Naive B cell (primary cell): ENCODE measurements at places on chromosomes 3 and 15.

DNA sequence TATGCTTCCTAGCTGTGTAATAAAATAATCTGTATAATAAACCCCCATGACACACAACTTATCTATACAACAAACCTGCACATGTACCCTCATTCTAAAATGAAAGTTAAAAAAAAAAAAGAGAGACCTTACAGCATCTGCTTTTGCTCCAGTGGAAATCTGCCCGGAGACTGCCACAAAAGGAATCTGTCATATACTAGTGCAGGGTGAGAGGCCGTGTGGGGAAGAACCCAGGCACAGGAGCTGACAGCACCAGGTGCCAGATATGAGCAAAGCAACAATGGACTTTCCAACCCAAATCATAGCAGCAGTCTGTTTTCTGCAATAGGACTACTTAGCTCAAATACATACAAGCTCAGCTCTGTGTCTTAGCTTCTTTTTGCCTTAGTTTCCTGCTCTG is 346.5 kb downstream of the ROBO1 start:
- no peak for DNase-seq

- no peak for DNase-seq
Measured at GRCh38 chr3:53357458-53357857, 10.1 kb upstream of the DCP1A start.

GRCh38 chr3:188646592-188646991 is 492.6 kb downstream of the LPP start:
- DNase-seq: no peak

DNA sequence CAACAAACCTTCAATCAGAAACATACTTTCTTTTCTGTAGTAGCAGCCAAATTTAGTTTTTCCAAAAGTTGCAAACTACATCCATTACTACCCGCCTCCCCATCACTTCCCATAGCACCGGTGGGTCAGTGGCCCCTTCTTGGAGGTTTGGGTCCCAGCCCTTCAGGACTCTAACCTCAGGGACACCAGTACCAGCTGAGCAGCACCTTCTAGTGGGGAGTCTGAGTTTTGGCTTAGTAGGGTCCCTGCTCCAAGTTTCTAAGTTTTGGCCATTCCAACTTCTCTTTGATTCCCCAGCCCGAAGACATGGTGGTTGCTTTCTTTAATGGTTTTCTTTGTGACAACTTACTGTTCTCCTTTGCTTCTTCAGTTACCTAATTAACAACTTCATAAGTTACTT is 160.6 kb downstream of the ECT2 start:
- DNase-seq: no peak

DNA sequence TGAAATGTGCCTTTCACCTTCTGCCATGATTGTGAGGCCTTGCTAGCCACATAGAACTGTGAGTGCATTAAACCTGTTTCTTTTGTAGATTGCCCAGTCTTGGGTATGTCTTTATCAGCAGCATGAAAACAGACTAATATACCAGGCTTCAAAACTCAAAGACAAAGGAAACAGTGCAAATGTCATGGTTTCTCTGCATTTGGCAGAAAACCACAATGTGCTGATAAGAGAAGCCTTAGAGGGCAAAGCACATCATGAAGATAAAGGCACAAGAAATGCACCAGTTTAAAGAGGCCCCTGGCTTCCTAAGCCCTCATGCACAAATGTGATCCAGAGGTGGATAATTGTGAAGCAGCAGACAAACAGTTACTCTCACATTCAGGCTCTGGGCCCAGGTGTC is 259.2 kb downstream of the CPNE4 start:
- DNase-seq: no peak

- DNase-seq: peak; percentile 52
Measured at GRCh38 chr3:52291508-52292181, 4.0 kb downstream of the GLYCTK start.

GRCh38 chr3:33808559-33808958 is 10.1 kb downstream of the PDCD6IP start:
- DNase-seq: no peak

GRCh38 chr3:82001276-82001923 is 240.0 kb upstream of the GBE1 start:
- DNase-seq: no peak

DNA sequence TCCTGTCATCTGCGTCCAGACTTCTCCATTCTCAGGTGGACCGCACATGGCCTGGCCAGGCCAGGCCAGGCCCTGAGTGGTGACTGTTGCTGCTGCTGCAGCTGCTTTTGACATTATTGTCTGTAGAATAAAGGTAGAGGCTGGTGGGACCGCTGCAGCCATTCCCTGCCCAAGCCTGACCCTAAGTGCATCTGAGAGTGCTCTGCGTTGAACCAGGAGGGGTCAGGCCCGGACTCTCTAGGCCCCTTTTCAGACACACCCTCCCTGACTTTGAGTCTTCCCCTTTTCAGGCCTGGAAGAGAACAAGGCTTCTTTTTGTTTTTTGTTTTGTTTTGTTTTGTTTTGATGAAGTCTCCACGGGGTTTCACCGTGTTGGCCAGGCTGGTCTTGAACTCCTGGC is 54.6 kb upstream of the FLNB start:
- no peak for DNase-seq

GRCh38 chr15:66882251-66883020 is 180.4 kb downstream of the SMAD6 start:
- no peak for DNase-seq

GRCh38 chr15:20280933-20281463 is 260.6 kb downstream of the GOLGA6L6 start:
- DNase-seq: no peak

DNA sequence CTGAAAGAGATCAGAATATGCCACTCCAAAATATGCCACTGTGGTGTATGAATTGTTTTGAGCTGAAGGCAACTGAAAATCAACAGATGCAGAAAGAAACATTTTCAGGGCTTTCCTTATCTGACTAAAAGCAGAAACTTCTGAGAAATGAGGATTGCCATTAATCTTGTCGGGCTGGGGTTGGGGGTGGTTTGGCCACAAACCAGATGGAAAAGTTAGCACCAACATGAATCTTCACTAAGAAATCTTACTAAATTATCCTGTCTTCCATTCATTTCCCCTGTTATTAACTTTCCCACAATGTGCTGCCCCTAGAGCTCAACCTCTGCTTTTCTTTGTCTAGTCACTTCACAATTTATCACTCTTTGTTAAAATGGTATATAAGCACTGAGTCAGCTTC is 229.9 kb upstream of the GADL1 start:
- no peak for DNase-seq

DNA sequence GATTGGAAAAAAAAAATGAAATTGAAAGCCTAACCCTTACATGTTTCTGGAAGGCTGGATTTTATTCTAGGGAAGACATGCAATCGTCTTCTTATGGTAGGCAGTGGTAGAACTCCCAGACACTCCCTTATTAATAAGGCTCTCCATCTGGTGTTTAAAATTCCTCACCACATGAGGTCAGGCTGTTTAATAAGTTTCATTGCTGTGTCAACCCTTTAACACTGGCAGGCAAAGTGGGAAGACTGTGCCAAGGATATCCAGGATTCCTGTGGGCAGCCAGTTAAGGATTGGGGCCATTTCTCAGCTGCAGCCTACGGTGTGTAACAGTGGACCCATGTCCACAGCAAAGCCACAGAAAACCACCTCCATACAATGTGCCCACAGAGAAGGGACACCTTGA is 225.5 kb upstream of the CHRM5 start:
- no peak for DNase-seq

GRCh38 chr3:39519103-39519502 is 51.6 kb downstream of the MOBP start:
- no peak for DNase-seq

DNA sequence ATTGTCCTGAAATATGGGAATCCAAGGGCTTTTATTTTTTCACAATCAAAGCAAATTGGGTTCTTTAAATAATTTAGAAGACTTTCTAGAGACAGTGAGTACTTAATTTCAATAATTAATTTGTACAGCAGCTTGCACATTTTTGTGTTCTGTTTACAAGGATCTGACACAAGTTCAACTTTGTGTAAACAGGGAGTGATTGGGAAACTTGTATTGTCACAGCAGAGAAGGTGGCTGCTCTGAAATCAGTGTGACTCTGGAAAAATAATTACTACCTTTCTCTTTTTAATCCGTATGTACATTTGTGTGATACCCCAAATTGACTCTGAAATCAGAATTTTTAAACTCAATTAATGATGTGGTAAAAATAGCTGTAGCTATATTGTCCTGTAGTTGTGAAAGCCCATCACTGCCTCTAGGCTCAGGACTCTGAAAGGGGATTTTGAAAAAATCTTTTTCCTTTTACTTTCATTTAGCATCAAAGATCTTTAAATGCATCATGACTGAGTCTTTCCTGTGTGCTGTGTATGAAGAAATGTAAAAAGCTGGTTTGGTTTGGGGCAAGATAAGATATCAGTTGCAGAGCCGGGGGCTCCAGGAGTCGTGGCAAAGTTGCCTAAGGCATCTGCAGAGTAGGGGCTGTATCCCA is 45.1 kb downstream of the MFSD1 start:
- DNase-seq: no peak

- DNase-seq: no peak
Measured at GRCh38 chr3:126394179-126394976, at the start of gene CFAP100. CFAP100 (plus strand) TSS chr3:126394909; CDS start chr3:126396001, 1,092 bp downstream.

DNA sequence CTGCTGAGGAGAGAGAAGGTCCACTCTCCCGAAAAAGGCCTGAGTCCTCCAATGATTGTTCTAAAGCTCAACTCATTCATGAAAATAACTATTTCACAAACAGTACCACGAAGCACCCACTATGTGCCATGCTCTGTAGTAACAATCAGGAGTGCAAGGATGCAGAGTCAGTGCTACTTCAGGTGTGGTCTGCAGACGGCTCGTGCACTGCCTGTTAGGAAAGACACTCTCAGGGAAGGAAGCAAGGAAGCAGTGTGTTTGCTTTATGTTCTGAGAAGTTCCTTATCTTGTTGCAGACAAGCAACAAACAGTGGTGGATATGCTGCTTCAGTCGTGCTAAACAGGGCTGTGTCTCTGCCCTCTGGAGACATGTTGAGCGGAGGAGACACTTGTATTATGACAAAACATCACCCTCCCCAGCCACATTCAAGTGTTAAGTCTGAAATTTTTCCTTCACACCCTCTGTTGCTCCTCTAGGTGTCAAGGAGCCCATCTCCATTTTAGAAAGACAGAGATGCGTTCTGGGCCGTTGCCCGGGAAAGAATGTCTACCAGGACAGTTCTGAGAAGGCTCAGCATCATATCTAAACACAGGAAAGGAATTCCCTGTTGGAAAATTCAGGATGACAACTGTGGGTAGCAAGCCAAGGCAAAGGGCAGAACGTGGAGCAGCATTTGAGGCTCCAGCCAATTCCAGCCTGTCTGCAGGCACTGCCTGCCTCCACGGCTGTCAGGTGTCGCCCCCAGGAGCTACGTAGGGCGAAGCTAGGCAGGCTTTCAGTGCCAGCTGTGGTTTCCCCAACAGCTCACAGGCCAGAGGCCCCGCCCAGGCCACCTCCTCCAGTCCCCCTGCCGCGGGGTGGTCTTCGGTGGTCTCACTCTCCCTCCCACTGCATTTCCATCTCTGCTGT is 13.4 kb upstream of the ATP10A start:
- DNase-seq: no peak

DNA sequence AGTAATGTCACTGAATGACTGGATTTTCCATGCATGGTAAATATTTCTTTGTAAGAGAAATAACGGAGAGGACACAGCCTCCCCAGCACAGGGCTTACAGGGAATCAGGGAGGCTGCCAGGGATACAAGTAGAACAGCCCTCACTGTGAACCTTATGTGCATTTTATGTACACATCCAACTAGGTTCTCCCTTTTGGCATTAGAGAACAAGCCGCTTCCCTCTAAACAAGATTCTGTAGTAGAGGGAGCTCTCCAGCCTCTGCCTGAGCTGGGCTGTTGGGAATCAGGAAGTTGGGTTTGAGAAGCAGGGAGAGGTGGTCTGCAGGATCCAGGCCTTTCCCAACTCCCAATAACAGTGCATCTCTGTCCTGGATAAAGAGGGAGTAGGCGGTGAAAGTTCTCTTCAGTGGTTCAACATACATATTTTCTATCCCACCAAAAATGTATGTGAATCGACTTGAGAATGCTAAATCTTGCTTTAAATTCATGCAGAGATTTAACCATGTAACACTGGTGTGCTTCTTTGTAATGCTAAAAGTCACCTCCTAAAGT is 83.7 kb downstream of the ARNT2 start:
- no peak for DNase-seq

DNA sequence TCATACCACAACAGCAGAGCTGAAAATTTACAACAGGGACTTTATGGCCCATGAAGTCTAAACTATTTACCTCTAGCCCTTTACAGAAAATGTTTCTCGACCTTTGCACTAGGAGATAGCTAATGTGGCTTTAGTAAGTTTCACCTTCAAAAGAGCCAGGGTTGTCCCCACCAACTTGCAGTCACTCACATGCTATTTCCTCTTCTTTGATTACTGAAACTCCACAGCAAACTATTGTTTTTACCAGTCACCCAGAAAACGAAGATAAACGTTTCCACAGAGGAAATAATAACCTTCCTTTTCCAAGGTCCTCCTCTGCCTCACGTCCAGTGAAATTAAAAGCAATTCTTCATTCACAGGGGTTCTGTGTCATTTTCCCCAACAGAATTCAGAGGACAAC is 48.2 kb downstream of the WWTR1 start:
- no peak for DNase-seq

- DNase-seq: peak; percentile 64
Measured at GRCh38 chr3:46998121-46998851, 18.8 kb downstream of the NBEAL2 start.

DNA sequence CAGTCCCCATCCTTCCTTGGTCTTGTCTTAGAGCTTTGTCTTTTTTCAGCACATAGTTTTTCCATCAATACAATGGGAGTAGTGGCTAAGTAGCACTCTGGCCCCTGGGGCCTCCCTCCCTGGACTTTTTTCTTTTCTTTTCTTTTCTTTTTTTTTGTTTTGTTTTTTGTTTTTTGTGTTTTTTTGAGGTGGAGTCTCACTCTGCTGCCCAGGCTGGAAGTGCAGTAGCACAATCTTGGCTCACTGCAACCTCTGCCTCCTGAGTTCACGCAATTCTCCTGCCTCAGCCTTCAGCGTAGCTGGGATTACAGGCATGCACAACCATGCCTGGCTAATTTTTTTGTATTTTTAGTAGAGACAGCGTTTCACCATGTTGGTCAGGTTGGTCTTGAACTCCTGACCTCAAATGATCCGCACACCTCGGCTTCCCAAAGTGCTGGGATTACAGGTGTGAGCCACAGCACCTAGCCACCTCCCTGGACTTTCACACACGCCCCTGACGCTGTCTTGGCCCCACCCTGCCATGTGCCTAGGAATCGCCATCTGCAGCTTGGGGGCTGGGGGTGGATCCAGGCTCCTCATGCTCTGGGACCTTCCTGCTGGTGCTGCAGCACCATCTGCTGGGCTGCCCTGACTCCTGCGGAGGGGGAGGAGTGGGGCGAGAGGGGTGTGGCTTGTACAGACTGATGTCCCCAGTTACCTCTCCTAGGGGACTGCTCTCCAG is 2.8 kb downstream of the C15orf39 start:
- peak; percentile 84 for DNase-seq

- no peak for DNase-seq
Measured at GRCh38 chr3:156356537-156357363, 198.2 kb downstream of the SSR3 start.

GRCh38 chr3:62607287-62608029 is 234.1 kb upstream of the FEZF2 start:
- no peak for DNase-seq

GRCh38 chr15:35603301-35603700 is 57.3 kb upstream of the DPH6 start:
- DNase-seq: no peak
